ENCODE measurements at places on chromosomes 1 and 21. TPM values are rescaled to one million over a fixed set of nuclear protein-coding genes. Genes with fewer than 3 reads are reported as not detected.

NUF2 gene
- total RNA-seq: not detected

NTMT2 gene
- total RNA-seq: not detected

S100A14 gene
- 82.1 TPM for total RNA-seq

TLR5 gene
- total RNA-seq: 15.1 TPM

CD1D gene
- 2.7 TPM for total RNA-seq

RPTN gene
- total RNA-seq: not detected

MAP10 gene
- total RNA-seq: 2.0 TPM

NHLH1 gene
- total RNA-seq: not detected

ALG6 gene
- total RNA-seq: 5.2 TPM

GREM2 gene
- total RNA-seq: 4.1 TPM

KIF14 gene
- not detected for total RNA-seq

FAM72D gene
- 0.40 TPM for total RNA-seq

WNT4 gene
- 0.27 TPM for total RNA-seq

GSTM1 gene
- not detected for total RNA-seq

RGS8 gene
- not detected for total RNA-seq

OXCT2 gene
- 1.8 TPM for total RNA-seq

DNAJC11 gene
- total RNA-seq: 20.9 TPM

CIART gene
- total RNA-seq: 28.3 TPM

ZNF697 gene
- 5.6 TPM for total RNA-seq

TRIM46 gene
- 1.9 TPM for total RNA-seq

Measured in gastroesophageal sphincter (tissue), 4 donors.